Lower lobe of right lung (tissue), 2 donors: ENCODE measurements at places on chromosomes 12 and 14.

DNA sequence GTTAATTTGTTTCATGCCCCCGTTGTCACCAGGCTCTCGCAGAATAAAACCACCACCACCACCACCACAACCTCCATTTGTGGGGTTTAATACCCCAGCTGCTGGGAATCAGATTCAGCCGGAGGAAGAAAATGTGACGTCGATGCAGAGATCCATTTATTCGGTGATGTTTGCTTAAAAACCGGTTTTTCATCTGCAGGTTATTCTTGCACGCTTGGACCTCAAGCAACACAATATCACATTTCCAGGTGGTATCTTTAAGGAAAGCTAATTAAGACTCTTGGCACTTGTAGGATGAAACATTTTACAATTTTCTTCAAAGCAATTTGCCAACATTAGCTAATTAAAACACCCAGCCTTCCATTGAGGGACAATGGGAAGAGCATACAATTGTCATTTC, 39.8 kb downstream of the SPRING1 start:
- no peak overlapping the region for H3K27ac ChIP-seq
- no peaks in the 10 kb centered on the region for H3K36me3 ChIP-seq
- no peak for DNase-seq
- no peak overlapping the region for H3K4me3 ChIP-seq
- peaks cover 12% of the 10 kb centered on the region for H3K27me3 ChIP-seq
- H3K4me1 ChIP-seq = peaks cover 30% of the 10 kb centered on the region

DNA sequence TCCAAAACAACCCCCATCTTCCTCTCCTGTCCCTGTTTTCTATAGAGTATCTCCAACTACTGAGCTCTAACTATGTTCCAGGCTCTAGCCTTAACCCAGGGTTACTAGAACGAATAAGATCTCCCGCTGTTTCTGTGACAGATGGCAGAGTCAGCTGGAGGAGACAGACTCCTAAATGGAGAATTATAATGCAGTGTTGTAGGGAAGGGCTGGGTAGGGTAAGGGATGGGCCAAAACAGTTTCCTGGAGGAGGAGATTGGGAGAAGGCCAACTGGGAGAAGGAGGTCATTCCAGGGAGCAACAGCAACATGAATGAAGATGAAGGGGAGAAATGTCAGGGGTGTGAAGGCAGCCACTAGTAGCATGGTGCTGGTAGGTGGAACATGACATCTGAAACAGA, 73.4 kb upstream of the ANO4 start:
- no peaks in the 10 kb centered on the region for H3K4me1 ChIP-seq
- peaks cover 44% of the 10 kb centered on the region for H3K27me3 ChIP-seq
- H3K36me3 ChIP-seq = no peaks in the 10 kb centered on the region
- DNase-seq = no peak

- no peak overlapping the region for H3K27ac ChIP-seq
- H3K36me3 ChIP-seq = no peaks in the 10 kb centered on the region
- DNase-seq = no peak
Observed at GRCh38 chr14:53596853-53597525, 359.6 kb downstream of the BMP4 start.

DNA sequence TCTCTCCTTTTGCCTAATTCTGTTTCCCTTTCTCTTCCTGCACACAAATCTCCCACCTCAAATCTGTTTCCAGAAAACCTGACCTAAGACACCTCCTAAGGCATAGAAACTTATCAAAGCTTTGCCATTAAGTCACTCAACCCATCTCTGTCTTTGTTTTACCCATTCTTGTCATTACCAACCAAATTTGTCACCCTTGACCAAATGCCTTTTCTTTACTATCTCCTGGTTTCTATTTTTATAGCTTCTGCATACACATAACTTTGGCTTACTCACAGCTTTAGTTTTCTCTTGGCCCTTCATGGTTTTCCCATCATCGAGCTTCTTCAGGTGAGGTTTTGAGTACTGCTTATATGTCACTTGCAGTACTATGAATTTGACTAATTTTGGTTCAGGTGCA, 184.2 kb downstream of the BCAT1 start:
- no peaks in the 10 kb centered on the region for H3K4me1 ChIP-seq
- no peaks in the 10 kb centered on the region for H3K36me3 ChIP-seq
- H3K27me3 ChIP-seq = no peaks in the 10 kb centered on the region
- DNase-seq = no peak

DNA sequence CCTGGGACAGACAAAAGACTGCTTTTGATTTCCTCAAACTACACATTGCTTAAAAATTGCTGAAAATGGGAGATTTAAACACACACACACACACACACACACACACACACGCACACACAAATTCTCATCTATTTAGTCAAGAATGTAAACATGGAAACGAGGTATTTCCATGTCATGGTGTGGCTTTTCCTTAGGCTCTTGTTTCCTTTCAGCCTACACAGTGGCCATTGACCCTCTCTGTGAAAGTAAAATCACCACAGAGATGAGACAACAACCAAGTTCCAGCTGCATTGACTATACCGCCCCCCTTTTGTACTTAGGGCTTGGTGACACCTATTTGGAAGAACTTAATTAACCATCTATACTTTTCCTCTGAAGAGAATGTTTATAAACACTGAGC, 41.9 kb downstream of the TTC8 start:
- H3K27ac ChIP-seq = no peak overlapping the region
- H3K36me3 ChIP-seq = peaks cover 20% of the 10 kb centered on the region
- H3K4me3 ChIP-seq = no peak overlapping the region
- no peaks in the 10 kb centered on the region for H3K4me1 ChIP-seq
- DNase-seq = no peak

- no peaks in the 10 kb centered on the region for H3K27me3 ChIP-seq
- no peak overlapping the region for H3K27ac ChIP-seq
- H3K4me3 ChIP-seq = no peak overlapping the region
- no peak for DNase-seq
- H3K4me1 ChIP-seq = no peaks in the 10 kb centered on the region
Observed at GRCh38 chr14:80586131-80586530, 355.4 kb downstream of the CEP128 start.

GRCh38 chr12:126469211-126469610, 1404.0 kb downstream of the AACS start:
- no peaks in the 10 kb centered on the region for H3K36me3 ChIP-seq
- H3K27ac ChIP-seq = no peak overlapping the region
- DNase-seq = no peak
- H3K4me1 ChIP-seq = no peaks in the 10 kb centered on the region
- no peak overlapping the region for H3K4me3 ChIP-seq
- H3K27me3 ChIP-seq = no peaks in the 10 kb centered on the region

- H3K27ac ChIP-seq = no peak overlapping the region
- H3K27me3 ChIP-seq = no peaks in the 10 kb centered on the region
- peaks cover 21% of the 10 kb centered on the region for H3K36me3 ChIP-seq
- DNase-seq = no peak
Observed at GRCh38 chr12:124792961-124793441, 70.7 kb downstream of the SCARB1 start.

DNA sequence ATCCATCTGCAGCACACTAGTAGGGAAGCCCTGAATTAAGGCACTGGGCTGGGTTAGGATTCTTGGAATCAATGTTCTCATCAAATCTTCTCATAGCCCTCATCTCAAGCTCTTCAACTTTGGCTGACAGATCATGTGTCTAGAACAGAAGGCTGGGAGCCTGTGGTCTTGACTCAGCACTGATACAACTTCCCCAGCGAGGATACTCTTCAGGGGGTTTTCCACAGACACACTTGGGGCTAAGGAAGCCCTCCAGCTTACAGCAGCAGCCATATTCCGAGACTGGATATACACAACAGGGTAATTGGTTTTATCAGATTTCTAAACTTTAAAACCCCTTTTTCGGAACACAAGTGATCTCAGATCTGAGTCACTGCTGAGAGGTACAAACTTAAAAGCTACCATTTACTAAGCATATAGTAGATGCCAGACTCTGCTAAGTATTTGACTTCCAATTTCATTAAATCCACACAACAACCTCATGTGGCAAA, 3.5 kb downstream of the FMNL3 start:
- no peaks in the 10 kb centered on the region for H3K36me3 ChIP-seq
- H3K27ac ChIP-seq = no peak overlapping the region
- no peak overlapping the region for H3K4me3 ChIP-seq
- peaks cover 45% of the 10 kb centered on the region for H3K4me1 ChIP-seq

GRCh38 chr12:14129611-14130195, 148.3 kb upstream of the GRIN2B start:
- H3K27me3 ChIP-seq = peaks cover 4% of the 10 kb centered on the region
- no peak for DNase-seq
- no peaks in the 10 kb centered on the region for H3K36me3 ChIP-seq
- H3K27ac ChIP-seq = no peak overlapping the region

DNA sequence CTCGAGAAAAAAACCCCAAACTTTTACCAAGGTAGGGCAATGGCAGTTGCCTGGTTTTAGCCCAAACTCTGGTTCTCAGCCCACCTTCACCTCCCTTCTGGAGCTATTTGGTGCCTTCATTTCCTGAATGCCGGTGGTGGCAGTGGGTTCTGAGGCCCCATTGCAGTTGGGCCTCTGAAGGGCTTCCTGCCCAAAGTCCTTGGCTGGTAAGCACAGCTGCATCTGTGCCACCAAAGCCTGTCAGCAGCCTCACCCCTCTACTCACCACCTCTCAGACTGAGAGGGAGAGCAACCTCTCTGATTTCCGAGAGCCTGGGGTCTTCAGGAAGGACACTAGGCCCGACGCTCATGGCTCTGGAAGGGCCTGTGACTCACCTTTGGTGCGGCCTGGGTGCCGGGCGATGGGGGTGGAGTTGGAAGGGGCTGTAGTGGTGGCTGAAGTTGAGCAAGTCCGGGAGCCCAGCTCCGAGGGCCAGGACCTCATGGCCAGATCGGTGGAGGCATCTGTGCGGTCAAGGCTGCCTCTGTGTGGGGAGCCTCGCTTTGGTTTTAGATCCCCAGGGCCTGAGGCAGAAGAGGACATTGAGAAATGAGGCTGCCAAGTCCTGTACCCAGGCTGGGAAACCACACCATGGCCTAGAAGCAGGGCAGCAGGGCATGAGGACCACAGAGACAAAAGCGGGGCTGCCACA, 38.6 kb upstream of the GPR68 start:
- no peak overlapping the region for H3K4me3 ChIP-seq
- peaks cover 68% of the 10 kb centered on the region for H3K36me3 ChIP-seq
- peak; percentile 17 for DNase-seq
